T-helper 2 cell (primary cell): ENCODE measurements at places on chromosomes 1 and 21.

GRCh38 chr1:34406833-34407539 lies 230.3 kb downstream of the C1orf94 start:
- no peak for DNase-seq

GRCh38 chr1:37721565-37721964 lies 29.2 kb downstream of the CDCA8 start:
- DNase-seq = no peak

DNA sequence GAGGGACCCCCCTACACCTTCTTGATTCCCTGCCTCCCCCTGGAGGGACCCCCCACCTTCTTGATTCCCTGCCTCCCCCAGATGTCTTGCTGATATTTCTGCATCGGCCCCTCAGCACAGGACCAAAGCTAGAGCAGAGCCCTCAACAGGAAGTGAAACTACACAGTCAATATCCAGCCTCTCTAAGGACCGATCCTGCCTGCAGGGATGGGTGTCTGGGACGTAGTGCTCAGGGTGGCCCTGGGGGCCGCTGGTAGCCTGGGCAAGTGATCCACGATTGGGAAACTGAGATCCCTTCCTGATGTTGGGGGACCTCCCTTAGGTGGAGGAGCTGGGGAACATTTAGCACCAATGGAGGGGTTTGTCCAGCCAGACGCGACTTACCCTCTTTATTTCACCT lies 3.9 kb upstream of the LEFTY2 start:
- DNase-seq = peak; percentile 31

DNA sequence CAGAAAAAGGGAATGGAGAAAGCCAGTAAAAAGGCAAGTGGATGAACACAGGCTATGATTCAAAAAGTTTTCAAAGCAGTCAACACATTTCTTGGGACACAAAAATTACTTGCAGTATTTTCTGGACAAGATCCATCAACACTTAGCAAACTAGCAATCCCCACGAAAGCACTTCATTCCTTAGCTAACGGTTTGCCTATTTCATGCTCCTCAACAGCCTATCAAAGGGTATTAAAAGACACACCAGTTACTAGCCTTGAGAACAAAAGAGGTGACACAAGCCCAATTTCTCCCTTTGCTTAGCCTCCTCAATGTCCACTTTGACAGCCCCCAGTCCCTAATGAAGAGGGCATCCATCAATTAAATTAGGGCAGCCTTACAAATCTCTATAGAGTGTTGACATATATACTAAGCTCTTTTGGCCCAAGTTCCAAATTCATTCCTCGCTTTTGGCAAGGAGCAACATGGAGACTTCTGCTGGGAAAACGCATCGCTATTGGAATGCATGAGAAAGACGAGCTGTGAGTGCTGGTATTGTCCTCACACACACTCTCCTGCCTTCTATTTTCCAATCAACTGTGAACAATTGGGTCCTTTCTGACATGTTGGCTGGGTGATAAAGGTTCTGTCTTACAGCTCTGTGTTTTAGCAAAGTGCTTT lies 180.0 kb downstream of the TNR start:
- DNase-seq = no peak

DNA sequence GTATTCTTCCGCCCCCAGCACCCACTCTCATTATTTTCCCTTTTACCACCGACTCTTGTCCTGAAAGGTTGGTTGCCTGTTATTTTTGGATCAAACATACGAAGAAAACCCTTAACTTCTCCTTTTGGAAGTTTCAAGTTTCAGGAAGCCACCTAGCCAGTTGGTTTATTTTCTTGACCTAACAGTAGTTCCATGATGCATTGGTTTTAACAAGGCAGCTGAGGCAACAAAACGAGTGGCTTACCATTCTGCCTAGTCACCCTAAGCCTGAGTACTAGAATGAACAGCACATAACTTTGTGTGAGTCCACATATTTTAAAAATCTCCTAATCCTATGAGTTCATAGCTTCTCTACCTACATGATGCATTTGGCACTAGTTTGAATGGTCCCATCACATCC lies 28.9 kb downstream of the OLFM3 start:
- no peak for DNase-seq
